Muscle of arm (tissue), 14 donors: ENCODE measurements at places on chromosomes 1 and 21.

DNA sequence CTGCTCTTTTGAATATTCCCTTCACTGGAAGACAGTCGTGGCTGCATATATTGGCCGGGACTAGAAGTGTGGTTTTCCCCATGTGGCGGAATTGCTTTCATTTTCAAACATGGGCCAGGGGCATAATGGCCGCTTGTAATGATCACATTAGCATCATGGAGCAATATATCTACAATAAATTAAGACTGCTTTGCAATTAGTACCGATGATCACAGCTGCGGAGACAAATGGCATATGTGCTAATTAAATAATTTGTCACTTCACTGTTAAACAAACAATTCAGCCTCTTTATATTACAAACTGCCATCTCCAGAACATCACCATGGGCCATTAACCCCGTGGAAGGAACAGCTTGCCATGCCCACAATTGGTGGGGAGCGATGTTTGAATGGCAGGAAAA lies 68.2 kb upstream of the OLIG2 start:
- no peak for DNase-seq

DNA sequence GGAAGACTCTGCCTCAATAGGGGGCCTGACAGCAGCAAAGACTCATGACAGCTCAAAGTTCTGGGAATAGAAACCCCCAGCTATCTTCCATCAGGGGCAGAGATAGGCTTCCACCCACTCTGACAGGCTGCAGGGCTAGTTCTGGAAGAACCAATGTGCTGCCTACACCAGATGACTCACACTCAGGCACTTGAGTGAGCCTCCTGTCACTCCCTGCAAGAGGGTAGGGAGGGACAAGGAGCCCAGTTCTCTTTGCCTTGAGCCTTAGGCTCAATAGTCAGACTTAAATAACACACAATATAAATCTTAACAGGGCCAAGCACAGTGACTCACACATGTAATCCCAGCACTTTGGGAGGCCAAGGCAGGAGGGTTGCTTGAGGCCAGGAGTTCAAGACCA lies 386.4 kb downstream of the HHAT start:
- DNase-seq, result no peak

DNA sequence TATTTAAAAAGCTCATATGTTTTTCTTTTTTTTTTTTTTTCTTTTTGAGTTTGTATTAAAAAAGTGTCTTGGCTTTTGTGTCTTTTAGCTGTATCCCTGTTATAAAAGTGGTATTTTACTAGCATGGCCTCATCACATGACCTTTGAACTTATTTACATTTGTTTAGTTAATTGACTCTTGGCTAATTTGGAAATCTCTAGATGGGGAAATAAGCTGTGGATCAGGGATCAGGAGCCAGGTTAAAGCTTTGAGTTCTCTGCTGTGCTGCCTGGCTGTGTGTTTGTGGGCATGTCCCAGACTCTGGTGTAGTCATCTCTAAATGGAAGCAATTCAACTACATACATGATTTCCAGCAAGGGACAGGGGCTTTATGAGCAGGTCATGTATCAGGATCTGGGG lies 56.5 kb downstream of the HHAT start:
- no peak for DNase-seq

GRCh38 chr1:116106646-116107045 lies 4.6 kb upstream of the MAB21L3 start:
- no peak for DNase-seq

- no peak for DNase-seq
Observed at GRCh38 chr1:244712669-244713068, 59.7 kb downstream of the DESI2 start.

- DNase-seq, result no peak
Observed at GRCh38 chr1:22132517-22133235, 10.2 kb downstream of the WNT4 start.

- DNase-seq, result no peak
Observed at GRCh38 chr21:27772816-27773215, 805.9 kb upstream of the ADAMTS5 start.

DNA sequence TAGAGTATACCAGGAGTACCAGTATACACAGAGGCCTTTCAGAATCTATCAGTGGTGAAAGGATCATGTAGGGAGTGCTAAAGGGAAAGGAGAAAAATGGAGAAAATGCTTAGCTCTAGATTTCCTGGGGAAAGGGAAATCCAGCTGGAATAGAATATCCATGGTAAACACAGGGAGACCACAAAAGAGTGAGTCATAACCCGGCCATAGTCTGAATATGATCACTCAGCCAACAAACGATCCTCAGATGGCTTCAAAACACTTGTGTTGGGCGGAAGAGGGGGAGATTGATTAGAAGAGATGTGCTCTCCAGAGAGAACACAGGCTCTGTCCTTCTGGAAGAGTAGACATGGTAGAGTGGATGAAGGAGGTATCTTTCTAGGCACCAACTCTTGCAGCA lies 180.6 kb downstream of the PAPPA2 start:
- no peak for DNase-seq

DNA sequence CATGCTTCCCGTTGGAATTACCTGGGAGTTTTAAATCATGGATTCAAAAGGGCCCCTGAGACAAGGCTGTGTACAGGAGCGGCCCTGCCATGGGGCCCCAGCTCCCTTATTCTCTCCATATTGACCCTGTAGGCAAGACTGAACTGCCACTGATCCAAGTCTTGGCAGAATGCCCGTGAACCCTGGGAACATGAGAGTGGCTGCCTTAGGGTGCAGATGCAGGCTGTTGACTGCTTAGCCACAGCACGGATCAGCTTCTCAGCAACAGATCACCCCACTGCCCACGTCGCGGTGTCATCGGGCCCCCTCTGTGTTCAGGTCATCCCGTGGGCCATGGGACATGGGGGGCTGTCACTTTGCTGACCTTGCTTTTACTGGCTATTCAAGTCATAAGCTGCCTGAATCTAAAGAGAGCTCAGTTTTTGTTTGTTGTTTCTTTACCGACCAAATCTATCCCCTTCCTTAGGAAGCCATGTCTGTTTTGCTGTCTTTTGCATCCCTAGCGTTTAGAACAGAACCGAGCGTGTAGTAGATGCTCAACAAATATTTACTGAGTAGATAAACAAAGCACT lies 83.4 kb downstream of the MATN1 start:
- DNase-seq, result no peak

DNA sequence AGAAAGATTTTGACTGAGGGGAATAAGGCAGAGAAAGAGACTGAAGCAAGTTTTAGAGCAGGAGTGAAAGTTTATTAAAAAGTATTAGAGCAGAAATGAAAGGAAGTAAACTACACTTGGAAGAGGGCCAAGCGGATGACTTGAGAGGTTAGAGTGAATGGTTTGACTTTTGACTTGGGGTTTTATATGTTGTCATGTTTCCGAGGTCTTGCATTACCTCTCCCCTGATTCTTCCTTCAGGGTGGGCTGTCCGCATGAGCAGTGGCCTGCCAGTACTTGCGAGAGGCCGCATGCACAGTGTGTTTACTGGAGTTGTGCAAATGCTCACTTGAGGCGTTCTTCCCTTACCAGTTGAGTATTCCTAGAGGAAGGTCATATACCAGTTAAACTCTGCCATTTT lies 13.0 kb upstream of the DENND2D start:
- no peak for DNase-seq

DNA sequence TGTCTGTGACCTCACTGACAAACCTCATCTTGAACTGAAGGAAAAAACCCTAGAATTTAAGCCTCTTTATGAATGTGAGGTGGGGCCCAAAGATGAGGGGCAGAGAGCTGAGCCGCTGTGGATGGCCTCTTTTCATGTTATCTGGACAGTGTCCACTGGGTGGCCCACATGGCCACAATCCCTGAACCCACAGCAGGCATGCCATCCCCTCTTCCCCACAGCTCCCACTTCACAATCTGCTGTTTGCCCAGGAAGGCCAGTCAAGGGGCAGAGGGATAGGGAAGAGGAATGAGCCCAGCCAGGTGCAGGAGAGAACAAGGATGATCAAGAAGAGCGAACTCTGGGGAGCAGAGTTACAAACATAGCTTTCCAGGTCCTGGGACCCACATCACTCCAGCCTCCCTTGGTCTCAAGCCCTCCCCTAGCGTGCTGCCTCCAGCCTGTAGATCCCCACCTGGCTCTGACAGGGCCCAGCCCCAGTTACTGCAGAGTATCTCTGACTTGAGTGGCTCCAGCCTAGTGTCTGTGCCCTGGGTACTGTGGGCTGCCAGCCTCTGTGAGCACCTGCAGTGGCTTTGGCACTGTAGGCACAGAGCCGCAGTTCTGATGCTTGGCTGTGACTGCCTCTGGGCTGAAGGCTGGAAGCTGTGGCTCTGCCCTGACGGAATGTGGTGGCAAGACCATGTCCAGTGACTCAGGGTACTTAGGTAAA lies 1.9 kb upstream of the SLFNL1 start:
- no peak for DNase-seq

- no peak for DNase-seq
Observed at GRCh38 chr1:50973875-50974617, 4.0 kb downstream of the CDKN2C start.

DNA sequence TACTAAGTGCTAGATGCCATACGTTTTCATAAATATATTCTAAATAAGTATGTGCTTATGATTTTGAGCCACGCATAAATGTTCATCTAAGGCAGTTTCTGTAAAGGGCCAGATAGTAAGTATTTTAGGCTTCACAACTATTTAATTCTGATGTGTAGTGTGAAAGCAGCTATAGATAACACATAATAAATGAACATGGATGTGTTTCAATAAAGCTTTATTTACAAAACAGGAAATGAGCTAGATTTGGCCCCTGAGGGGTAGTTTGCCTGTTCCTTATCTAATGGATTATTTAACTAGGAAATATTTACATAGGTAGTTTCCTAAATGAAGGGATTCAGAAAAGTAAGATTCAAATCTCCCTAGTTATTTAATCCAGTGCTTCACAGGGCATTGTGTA lies 557.6 kb upstream of the PKN2 start:
- DNase-seq, result no peak

- no peak for DNase-seq
Observed at GRCh38 chr1:50371749-50372148, 51.5 kb downstream of the DMRTA2 start.

GRCh38 chr1:198079432-198079951 lies 77.3 kb upstream of the NEK7 start:
- DNase-seq, result no peak

- DNase-seq, result no peak
Observed at GRCh38 chr1:100028765-100029164, 59.0 kb downstream of the SLC35A3 start.

- DNase-seq, result no peak
Observed at GRCh38 chr1:231557411-231557810, 28.9 kb downstream of the TSNAX start.

DNA sequence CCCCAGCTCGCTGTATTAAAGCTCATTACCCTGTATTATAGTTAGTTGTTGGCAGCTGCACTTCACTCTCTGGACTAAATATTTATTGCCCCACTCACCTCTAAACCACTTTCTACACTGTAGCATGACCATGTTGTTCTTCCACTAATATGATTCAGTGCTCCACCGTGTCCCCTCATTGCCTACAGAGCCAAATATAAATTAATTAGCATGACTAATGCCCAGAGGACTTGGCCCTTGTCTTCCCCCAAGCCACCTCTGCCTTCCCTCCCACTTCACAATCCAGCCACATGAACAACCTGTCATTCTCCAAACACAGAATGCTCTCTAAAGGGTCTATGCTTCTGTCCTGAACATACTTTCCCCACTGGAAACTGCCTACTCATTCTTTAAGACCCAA lies 276.5 kb downstream of the PLPP3 start:
- no peak for DNase-seq

- no peak for DNase-seq
Observed at GRCh38 chr1:22629886-22630285, 6.5 kb upstream of the C1QA start.

DNA sequence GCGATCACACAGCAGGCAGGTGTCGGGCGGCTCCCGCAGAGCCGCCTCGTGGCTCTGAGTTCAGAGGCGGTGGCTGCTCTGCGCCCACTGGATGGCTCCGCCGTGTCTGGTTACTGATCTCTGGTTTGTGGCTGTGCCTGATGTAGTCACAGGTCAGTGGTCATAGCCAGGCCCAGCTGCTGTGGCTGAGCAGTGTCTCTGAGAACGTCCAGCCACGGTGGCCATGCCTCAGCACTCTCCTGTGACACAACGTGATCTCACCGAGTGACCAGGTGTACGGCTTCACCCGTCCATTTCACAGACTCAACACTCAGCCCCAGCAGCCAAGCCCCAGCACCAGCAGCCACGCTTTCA lies 61.2 kb downstream of the KCNN3 start:
- DNase-seq, result no peak

DNA sequence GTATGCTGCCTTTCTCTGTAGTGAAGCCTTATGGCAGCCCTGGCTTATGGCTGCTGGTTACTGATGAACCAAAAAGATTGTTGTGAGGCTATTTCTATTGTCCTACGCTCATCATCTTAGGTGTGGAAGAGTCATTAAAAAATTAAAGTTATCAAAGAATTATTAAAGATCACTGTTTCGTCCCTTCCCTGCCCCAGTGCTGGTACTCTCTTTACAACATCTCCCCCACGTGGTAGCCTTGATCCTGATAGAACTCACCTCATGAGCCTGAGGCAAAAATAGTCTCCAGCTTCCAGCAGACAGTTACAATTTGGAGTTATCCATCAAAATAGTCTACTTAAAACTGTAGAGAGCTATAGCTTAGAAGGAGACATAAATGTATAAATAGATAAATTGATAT lies 201.5 kb downstream of the S1PR1 start:
- no peak for DNase-seq

GRCh38 chr1:158933621-158934020 lies 2.3 kb downstream of the PYHIN1 start:
- no peak for DNase-seq

DNA sequence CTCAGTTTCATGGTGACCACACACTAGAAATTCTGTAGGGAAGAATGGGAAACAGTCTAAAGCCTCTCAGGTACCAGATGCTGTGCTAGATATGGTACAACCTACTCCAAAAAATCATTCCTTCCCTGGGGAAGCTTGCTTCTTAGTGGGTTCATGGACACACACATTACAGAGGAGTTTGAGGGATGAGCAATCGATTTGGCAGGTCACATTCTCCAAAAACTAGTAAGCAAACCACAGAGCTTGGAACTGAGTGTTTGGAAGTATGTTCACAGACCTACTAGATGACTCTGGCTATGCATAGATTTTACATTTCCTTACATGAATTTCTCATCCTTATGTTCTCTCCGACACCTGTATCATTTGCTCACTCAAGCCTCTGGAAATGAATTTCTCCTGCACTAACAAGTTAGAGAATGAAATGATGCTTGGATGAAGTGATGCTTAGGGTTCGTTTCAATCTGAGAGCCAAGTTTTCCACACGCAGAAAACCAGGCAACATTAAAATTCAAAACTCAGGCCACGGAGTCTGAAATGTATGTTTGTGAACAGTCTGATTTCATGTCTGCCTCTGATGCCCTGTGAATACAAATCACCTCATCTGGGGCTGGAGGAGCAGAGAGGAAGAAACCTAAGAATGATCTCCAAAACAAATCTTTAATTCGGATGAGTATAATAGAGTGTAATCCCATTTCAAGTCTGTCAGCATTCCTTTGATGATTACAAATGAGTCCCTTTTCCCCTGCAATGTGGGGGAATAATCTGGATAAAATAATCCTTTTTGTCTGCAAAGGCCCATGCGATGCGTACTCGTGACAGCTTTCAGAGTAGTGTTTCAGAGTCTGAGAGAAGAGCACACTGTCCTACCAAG lies 11.0 kb downstream of the EVA1C start:
- DNase-seq, result no peak
